ENCODE measurements at places on chromosomes 3 and 15.

DNA sequence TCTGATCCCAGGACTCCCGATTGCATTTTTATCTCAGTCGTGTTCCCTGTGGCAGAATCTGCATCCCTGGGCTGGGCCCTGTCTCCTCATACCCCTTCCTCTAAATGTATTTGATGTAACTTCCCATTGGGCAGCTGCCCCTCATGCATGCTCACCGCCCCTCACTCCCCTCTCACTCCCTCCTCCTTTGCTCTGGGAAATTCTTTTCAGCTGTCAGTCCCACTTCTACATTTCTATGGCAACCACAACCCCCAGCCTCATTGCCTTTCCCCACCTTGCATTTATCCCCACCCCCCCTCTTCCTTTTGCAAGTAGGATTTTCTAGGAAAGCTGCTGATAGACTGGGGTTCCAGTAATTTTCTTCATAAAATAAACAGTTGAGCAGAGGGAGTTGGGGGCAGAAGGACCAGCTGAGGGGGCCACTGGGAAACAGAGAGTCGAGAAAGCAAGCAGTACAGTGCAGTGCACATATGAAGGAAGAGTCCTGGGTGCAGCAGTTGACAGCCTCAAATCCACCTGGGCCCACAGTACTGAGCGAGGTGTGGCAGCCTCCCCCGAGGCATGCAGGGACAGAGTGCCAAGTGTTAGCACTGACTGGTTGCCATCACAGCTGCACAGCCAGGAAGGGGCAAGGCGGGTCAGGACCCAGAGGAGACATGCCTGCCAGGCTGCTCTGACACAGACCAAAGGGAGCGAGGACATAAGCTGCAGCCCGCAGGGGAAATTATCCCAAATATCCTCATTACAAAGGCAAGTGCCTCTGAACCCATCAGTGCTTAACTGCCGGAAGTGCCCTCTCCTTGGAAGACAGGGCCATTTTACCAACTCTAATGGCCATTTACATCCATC is 476.3 kb downstream of the EPHB1 start:
- DNase-seq: no peak

- DNase-seq: no peak
Measured at GRCh38 chr3:150588027-150588830, 14.9 kb upstream of the SELENOT start.

DNA sequence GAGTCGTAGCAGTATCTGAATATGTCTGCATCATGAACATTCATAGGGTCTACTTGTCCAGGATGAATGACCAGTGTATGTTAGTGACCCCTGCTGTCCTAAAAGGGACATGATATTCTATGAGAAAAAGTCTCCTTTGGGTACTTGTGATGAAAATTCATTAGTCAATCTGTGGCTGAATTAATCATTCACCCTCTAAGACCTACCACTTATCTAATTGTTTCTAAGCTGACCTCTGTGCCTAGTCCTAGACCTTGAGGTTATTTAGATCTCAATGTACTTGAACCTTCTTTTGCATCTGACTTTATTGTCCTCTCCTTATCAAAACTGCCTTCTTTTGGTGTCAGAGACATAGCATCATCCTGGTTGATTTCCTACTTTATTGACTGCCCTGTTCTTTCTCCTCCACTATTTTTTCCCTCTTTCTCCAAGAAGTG is 799.3 kb downstream of the DIPK2A start:
- no peak for DNase-seq

DNA sequence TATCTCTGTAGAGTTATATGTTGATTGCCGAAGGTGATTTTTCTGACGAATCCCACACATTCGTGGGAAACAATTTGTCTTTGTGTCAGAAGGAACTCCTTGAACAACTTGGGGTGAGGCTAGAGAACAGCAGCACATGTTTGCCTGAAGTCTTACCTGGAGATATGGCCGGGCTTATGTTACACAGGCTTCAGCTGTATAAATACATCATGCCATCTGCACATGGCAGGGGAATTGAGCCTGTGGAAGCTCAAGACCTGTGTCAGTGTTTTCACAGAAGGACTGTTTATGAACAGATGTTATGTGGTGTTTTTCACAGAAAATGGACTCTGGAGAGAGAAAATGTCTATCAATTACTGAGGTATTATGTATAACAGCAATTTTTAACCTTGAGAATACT is 203.6 kb upstream of the MDFIC2 start:
- DNase-seq: no peak

DNA sequence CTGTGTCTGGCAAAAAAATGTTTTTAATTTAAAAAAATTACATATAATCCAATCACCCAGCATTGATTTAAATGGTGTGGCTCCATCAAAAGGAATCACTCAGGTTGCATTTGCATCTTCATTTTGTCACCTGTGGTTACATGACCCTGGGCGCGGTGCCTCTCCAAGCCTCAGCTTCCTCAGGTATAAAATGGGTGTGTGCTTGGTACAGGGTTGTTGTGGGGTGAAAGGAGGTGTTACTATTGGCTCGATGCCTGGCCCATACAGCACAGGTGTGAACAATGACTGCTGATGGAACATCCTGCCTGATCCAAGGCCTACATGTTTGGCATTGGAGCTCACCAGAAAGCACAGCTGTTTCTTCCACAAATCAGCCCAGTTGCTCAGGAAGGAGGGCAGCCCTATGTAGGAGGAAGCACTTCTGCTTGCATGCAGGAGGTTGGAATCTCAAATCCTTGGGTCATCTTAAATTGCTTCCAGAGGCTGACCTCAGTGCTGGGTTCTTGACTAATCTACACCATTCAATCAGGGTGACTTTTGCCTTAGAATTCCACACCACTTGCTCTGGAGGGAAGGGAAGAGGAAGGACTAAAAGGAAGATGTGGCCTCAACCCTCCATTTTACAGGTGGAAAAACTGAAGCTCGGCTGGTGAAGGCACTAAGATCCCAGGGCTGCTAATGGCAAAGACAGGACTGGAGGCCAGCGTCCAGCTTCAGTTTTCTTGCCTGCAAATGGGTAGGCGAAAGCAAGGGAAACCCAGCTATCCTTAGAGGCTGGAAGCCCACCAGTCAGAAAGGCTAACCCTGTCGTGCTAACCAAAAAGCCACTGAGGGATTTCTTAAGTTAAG is 31.7 kb downstream of the BHLHE40 start:
- DNase-seq: no peak

Data from stimulated activated CD4-positive, alpha-beta T cell treated with anti-CD3 and anti-CD28 coated beads, Interleukin-15, amount 100 ng/mL, for 48 hours (primary cell).